ENCODE measurements at places on chromosomes 1 and 21. TPM values are rescaled to one million over a fixed set of nuclear protein-coding genes. Genes with fewer than 3 reads are reported as not detected.
A peak's percentile ranks its signal among the peaks of the same experiment; 100 is the strongest.

GRCh38 chr1:159829273-159829634 lies 2.6 kb downstream of the SLAMF8 start:
- H3K27me3 ChIP-seq, result no peaks in the 10 kb centered on the region
- no peaks in the 10 kb centered on the region for H3K36me3 ChIP-seq
- DNase-seq, result peak; percentile 38
- no peak overlapping the region for H3K27ac ChIP-seq
- no peak overlapping the region for H3K4me3 ChIP-seq
- no peaks in the 10 kb centered on the region for H3K4me1 ChIP-seq

GRCh38 chr1:228236744-228237143 lies 28.9 kb downstream of the OBSCN start:
- no peak overlapping the region for H3K4me3 ChIP-seq
- H3K27me3 ChIP-seq, result no peaks in the 10 kb centered on the region
- DNase-seq, result no peak
- H3K36me3 ChIP-seq, result peaks cover 50% of the 10 kb centered on the region
- H3K4me1 ChIP-seq, result peaks cover 51% of the 10 kb centered on the region
- peak overlapping the region; percentile 64 for H3K27ac ChIP-seq

Gene KLHDC9
- 0.92 TPM for total RNA-seq

Gene ATF3
- total RNA-seq, result 7.1 TPM

Gene LRRC53
- not detected for total RNA-seq

Gene USP25
- total RNA-seq, result 109 TPM

Gene NEGR1
- total RNA-seq, result 5.7 TPM

- no peak overlapping the region for H3K27ac ChIP-seq
- H3K4me1 ChIP-seq, result peaks cover 7% of the 10 kb centered on the region
- DNase-seq, result no peak
- no peaks in the 10 kb centered on the region for H3K27me3 ChIP-seq
Observed at GRCh38 chr1:68917456-68917855, 420.6 kb upstream of the DEPDC1 start.

GRCh38 chr1:86739648-86740509 lies 35.5 kb downstream of the SH3GLB1 start:
- H3K4me1 ChIP-seq, result no peaks in the 10 kb centered on the region
- H3K4me3 ChIP-seq, result no peak overlapping the region
- H3K27ac ChIP-seq, result no peak overlapping the region
- H3K27me3 ChIP-seq, result no peaks in the 10 kb centered on the region
- H3K36me3 ChIP-seq, result peaks cover 85% of the 10 kb centered on the region
- no peak for DNase-seq

DNA sequence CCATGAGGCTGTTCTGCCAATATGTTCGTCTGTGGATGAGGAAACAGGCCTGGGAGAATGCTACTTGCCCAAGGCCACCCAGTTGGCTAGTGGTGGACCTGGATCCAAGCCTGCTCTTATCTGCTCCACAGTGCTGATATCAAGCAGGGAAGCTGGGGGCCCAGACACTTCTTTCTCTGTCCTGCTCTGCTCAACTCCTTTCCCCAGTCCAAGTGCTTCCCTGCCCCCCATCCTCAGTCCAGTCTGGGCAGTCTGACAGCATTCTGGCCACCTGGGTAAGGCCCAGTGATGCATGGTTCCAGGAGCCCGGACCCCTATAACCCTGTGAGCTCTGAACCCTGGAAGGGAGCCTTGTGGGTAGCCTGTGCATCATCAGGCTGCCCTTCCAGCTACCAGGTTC lies 4.2 kb upstream of the PAQR7 start:
- peaks cover 6% of the 10 kb centered on the region for H3K4me1 ChIP-seq
- DNase-seq, result no peak
- no peaks in the 10 kb centered on the region for H3K36me3 ChIP-seq
- no peaks in the 10 kb centered on the region for H3K27me3 ChIP-seq
- H3K27ac ChIP-seq, result no peak overlapping the region

GRCh38 chr1:205074513-205074912 lies 9.7 kb downstream of the TMEM81 start:
- no peak for DNase-seq
- H3K27ac ChIP-seq, result no peak overlapping the region
- H3K36me3 ChIP-seq, result no peaks in the 10 kb centered on the region

Gene ERICH3
- total RNA-seq, result not detected

DNA sequence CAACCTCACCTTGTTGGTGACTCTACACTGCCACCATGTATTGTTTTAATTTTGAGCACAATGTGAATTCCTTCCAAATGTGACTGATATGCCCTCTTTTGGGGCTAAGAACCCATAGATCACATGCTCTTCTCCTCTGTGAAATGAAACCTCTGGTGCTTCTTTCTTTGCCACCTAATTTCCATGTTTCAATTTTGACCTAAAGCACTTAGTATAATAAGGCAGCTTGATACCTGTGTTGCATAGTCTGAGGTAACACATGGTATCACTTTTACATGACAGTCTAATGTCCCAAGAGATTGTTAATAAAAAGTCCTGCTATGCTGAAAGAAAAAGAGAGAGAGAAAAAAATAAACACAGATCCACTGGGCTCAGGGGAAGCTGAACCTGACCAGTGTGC lies 24.2 kb downstream of the CLEC20A start:
- H3K27ac ChIP-seq, result no peak overlapping the region
- H3K36me3 ChIP-seq, result peaks cover 34% of the 10 kb centered on the region
- H3K27me3 ChIP-seq, result no peaks in the 10 kb centered on the region
- H3K4me1 ChIP-seq, result no peaks in the 10 kb centered on the region

GRCh38 chr1:172993640-172994039 lies 57.1 kb downstream of the TNFSF18 start:
- no peak overlapping the region for H3K27ac ChIP-seq
- H3K27me3 ChIP-seq, result no peaks in the 10 kb centered on the region
- no peak for DNase-seq
- H3K36me3 ChIP-seq, result no peaks in the 10 kb centered on the region

- no peaks in the 10 kb centered on the region for H3K36me3 ChIP-seq
- H3K27me3 ChIP-seq, result no peaks in the 10 kb centered on the region
- no peak for DNase-seq
- H3K4me3 ChIP-seq, result no peak overlapping the region
Observed at GRCh38 chr1:51733793-51734522, 117.1 kb downstream of the OSBPL9 start.

- no peaks in the 10 kb centered on the region for H3K4me1 ChIP-seq
- no peak for DNase-seq
- no peaks in the 10 kb centered on the region for H3K27me3 ChIP-seq
Observed at GRCh38 chr1:56973923-56974742, 8.3 kb upstream of the C8B start.

DNA sequence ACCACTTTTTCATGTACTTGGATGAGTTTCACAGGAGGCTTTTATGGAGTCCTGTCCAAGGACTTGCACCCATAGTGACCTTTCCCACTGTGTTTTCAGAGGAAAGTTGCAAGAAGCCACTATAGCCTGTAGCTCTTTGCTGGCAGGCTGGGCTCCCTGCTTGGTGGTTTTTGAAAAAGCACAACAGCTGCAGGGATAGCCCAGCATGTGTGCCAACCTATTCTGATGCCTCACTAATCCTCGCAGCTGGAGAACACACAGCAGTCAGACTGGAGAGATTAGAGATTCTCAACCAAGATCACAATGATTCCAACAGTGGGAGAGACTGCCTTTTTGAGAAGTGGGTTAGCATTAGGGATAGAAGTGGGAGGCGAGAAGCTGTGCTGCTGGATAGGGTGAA lies 24.1 kb upstream of the ARHGEF11 start:
- DNase-seq, result no peak
- H3K4me3 ChIP-seq, result no peak overlapping the region
- H3K36me3 ChIP-seq, result no peaks in the 10 kb centered on the region
- H3K4me1 ChIP-seq, result peaks cover 2% of the 10 kb centered on the region

Measured in gastrocnemius medialis (tissue), 4 donors.